ENCODE measurements at places on chromosomes 13 and 19. TPM values are rescaled to one million over a fixed set of nuclear protein-coding genes. Genes with fewer than 3 reads are reported as not detected.

The ZNF556 gene
- total RNA-seq, result not detected

The CASP14 gene
- not detected for total RNA-seq

The PRKCG gene
- not detected for total RNA-seq

The CEACAM7 gene
- total RNA-seq, result not detected

The PAN3 gene
- total RNA-seq, result 22.1 TPM

The ZNF563 gene
- total RNA-seq, result 4.1 TPM

Data from smooth muscle cell of trachea (primary cell).